CD4-positive, CD25-positive, alpha-beta regulatory T cell (primary cell): ENCODE measurements at places on chromosomes 3 and 15.

DNA sequence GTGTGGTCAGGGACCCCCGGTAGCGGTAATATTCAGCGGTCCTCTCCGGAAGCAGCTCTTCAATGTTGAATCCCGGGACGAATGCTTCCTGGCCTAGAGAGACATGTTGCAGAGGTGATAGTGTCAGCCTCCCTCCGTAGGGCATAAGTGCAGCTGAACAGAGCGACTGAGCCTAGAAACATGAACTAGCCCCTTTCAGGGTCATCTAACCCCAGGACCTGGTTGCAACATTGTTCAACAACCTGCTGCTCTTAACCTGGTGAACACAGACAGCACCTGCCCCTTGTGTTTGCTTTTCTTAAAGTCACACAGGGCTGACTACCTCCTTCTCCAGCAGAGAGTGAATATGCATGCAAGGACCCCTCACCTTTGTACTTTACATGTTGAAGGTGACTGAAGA lies 41.3 kb downstream of the CA12 start:
- DNase-seq, result no peak

- DNase-seq, result no peak
Observed at GRCh38 chr15:97425596-97425995, 534.9 kb upstream of the ARRDC4 start.

DNA sequence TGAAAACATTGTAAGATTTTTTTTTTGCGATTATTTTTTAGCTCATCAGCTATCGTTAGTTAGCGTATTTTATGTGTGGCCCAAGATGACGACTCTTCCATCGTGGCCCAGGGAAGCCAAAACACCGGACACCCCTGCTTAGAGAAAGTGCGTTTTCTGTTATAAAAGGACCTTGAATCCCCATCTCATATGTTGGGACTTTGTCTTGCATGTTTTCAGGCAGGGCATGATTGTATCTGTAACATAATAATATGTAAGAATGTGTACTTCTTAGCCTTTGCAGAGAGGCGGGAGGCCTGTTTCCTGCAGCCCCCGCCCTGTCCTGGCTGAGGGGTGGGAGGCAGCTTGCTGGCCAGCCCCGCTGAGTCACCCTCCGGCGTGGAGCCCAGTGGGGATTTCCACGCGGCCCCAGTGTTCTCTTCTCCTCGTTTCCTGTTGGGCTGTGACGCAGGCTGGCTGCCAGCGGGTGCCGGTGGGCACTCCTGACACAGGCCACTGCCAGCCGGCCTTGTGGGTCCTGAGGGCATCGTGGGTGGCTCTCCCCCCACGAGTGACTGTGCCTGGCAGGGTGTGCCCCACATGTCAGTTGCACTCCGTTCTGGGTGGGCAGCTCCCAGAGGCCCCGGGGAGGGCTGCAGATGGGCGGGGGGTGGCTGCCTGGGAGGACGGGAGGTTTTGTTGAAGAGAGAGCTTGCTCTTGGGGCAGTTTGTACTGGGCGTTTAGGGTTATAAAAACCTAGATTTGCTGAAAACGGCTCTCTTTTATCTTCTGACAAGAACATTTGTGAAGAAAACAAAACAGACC lies 55.6 kb downstream of the SMAD3 start:
- DNase-seq, result peak; percentile 84

- DNase-seq, result no peak
Observed at GRCh38 chr3:138692152-138692551, 83.6 kb downstream of the FAIM start.

- no peak for DNase-seq
Observed at GRCh38 chr3:67462187-67462586, 192.2 kb downstream of the SUCLG2 start.

DNA sequence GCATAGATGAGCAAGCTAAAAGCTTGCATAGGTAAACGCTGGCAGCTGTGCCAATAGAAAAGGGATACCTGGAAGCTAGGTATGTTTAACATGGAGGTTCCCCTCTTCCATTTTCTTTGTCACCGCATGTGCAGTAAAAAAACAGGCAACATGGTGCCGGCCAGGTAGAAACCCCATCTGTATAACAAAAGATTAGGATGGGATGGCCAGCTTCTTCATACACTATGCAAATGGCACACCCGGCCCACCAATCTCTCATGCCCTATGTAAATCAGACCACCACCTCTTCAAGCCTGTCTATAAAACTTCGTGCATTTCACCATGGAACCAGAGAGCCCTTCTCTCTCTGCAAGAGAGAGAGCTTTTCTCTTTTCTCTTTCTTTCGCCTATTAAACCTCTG lies 224.3 kb upstream of the P2RY1 start:
- no peak for DNase-seq
